ENCODE measurements at places on chromosomes 11 and 22.

DNA sequence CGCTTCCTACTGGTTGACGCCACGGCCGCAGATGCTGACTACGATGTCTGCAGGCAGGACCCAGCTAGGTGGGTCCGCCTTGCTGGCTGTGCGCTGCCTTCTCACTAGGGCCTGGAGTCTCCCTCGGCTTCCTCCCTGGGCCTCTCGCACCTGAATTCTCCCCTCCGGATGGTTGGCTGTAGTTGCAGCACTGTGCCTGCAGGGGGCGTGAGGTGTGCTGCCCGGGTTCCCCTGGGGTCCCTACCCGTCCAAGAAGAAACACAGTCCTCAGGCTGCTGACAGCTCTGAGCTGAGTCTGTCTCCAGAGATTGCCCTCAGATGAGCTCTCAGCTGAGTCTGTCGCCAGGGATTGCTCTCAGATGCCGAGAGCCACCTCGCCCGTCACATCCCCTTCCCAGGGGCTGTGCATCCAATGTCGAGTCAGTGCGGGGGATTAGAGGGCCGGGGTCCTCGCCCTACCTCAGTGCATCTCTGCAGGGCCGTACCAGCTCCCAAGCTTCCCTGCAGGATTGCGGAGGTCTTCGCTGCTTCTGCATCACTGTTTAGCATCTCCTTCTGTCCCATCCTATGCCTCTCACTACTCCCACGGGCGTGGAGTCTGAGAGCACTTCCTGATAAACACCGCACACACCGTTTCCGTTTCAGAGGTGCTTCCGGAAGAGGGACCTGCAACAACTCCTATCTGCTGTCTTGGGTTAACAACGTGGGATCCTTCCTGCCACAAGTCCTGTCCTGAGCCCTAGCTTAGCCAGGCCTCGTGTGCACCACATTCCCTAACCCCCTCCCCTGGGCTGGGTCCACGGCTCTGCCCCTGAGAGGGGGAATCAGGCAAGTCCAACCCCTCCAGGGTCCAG lies 196.9 kb downstream of the CSNK2A3 start:
- peak; percentile 90 for DNase-seq

DNA sequence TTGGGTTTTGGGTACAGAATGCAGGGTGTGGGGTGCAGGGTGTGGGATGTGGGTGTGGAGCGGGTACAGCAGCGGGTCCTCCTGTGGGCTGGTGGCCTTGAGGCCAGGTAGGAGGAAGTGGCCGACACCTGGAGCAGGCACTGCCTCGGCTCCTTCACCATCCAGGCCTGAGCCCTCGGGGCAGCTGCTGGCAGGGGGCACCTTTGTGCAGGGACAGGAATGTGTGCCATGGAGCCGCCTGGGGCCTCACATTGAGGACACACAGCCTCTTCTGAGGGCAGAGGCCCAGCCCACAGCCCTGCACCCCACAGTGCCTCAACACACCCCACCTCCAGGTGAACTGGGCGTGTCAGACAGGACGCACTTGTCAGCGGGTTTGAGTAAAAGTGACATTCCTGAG lies 984.0 kb downstream of the BRD1 start:
- DNase-seq, result no peak

GRCh38 chr11:115632061-115632460 lies 127.8 kb upstream of the CADM1 start:
- DNase-seq, result no peak

GRCh38 chr11:73262851-73263495 lies 9.2 kb upstream of the P2RY6 start:
- peak; percentile 14 for DNase-seq

DNA sequence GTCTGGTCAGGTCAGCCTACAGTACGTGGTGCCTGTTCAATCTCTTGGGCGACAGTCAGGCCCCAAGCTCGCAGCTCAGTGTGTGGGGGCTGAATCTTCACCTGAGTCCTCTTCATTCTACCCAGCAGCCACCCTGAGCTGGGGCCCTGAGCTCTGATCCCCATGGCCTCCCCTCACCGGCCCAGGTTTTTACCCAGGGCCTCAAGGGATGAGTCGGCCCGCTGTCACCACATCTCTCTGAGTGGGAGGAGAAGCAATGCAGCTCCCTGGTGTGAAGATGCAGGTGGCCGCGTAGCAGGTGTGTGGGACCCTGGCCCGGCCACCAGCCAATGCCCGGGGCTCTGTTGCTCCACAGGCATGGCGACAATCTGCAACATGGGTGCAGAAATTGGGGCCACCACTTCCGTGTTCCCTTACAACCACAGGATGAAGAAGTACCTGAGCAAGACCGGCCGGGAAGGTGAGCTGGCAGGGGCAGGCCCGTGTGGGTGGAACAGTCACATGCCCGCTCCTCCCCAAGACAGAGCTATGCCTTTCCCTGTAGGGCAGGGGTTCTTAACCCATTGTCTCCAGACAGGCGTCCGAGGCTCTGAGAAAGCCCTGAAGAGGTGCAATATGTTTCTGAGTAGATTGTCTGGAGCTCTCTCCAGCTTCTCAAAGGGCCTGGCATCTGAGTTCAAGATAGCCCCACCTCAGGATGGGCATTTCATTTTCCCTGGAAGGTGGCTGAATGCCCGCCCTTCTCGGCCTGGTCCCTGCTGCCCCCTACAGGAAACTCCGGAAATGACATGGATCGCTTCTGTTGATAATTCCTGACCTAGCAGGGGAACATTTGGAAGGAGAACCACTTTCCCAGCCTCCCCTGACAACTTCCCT lies 26.9 kb downstream of the POLR3H start:
- peak; percentile 64 for DNase-seq

- DNase-seq, result peak; percentile 31
Observed at GRCh38 chr22:26711205-26711963, 54.0 kb downstream of the MIAT start.

DNA sequence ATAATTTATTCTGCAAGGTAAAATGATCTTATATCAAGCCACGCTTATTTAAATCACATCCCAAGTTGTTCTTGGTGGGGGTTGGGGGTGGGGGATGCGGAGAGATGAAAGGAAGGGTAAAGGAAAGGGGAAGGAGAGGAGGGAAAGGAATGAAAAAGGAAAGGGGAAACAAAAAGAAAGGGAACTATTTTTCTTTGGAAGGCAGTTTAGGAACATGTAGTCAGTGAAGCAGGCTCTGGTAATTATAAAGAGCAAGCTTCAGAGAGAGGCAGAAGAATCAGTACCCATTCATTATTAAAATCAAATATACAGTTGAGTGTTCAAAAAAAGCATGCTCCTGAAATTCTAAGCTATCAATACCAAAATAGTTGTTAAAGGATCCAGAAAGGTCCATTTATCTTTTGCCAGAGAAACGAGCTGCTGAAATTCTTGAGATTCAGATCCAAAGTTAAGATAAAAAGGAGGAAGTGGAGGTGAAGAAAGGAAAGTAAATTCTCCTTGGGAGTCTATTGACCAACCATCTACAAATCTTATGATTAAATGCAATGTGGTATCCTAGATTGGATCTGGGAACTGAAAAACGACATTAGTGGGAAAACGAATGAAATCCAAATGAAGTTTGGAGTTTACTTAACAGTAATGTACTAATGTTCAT lies 107.4 kb downstream of the SGSM3 start:
- DNase-seq, result no peak

GRCh38 chr11:115645631-115646317 lies 141.6 kb upstream of the CADM1 start:
- DNase-seq, result peak; percentile 88

- no peak for DNase-seq
Observed at GRCh38 chr11:134606251-134606650, 194.2 kb upstream of the B3GAT1 start.

DNA sequence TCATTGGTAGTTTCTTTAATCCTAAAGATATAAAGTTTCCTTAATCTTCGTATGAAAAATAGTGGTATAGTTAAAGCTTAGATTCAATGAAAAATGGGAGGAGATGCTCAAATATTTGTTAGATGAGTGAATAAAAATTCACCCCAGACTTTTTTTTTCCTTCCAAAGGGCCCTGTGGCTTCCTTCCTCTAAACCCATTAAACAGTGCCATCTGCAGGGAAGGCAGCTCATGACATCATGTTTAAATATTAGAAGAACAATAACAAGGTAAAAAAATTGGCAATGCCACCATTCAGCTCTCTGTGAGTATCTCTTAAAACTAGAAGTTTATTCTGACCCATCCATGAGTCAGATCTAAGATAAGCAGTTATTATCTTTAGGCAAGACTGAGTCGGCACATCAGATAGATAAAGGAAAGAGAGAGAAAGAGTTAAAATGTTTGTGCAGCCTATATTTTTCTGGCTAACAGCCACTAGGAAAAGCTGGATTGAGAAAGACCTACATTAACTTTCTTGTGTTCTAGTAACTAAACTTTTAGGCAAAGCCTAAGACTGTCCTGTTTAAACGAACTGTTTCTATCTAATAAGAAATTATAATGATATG lies 19.1 kb upstream of the OOSP1 start:
- no peak for DNase-seq

DNA sequence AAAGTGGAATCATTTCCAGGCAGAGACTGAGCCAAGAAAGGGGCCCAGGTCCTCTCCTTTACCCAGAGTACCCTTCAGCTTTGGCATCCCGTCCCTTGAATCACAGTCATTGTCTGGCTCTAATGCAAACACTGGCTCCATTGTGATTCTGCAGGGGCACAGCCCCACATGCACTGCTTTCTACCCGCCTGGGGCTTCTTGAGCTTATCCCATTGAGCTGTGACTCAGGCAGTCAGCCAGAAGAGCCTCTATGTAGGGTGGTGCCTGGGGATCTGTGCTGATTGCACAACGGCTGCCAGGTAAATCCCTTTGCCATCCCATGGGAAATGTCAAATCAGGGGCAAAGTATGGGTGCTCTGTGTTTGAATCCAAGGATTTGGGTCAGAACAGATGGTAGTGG lies 88.9 kb downstream of the RASSF10 start:
- DNase-seq, result peak; percentile 46

DNA sequence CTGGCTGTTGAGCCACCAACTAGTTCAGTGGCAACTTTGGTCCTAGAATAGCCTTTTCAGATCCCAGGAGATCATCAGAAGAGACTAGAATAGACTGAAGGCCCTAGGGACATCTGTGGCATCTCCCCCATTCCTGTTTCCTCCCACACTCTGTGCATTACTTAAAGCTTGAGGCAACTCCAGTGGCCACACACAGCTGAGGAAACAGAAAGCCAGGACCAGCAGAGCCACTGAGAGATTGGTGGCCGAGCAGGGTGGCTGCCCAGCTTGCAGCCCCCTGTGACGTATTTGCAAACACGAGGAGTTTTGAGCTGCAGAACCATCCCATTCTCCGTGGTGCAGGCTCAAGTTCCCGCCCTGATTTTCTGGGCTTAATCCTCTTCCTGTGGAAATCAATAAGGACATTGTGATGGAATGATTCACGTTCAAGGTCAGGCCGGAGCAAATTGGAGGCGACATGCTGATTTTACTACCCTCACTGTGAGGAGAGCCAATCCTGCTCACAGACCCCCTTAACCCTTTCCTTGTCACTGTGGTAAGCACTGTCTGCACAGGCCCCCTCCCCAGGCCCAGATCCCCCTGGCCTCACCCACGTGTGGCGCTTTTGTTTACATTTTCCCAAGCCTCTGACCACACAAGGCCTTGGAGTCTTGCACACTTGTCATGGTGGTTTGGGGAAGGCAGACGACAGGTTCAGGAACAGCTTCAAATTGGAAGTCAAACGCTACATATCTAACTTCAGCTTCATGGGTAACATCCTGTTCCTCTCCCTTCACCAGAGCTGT lies 69.1 kb upstream of the MYOD1 start:
- no peak for DNase-seq

GRCh38 chr11:59765068-59765735 lies 10.0 kb downstream of the STX3 start:
- no peak for DNase-seq

GRCh38 chr11:45449036-45449601 lies 163.0 kb upstream of the SYT13 start:
- DNase-seq, result no peak

- DNase-seq, result no peak
Observed at GRCh38 chr11:100777736-100778135, 90.6 kb downstream of the ARHGAP42 start.

DNA sequence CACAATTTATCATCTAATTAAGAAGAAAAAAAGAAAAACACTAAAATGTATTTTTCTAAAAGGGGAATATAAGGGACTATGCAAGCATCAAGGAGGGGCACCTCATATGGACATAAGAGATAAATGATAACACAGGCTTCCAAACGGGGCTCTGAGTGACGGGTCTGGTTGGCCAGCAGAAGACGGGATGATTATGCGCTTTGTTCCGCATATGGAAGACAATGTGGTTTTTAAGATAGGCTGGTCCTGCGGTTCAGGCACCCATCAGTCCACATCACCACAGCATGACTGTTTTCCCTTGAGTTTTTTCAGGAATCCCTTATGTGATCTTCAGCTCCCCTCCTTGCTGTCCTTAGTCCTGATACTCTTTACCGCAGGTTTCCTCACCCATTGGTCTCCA lies 404.6 kb downstream of the OPCML start:
- DNase-seq, result no peak

DNA sequence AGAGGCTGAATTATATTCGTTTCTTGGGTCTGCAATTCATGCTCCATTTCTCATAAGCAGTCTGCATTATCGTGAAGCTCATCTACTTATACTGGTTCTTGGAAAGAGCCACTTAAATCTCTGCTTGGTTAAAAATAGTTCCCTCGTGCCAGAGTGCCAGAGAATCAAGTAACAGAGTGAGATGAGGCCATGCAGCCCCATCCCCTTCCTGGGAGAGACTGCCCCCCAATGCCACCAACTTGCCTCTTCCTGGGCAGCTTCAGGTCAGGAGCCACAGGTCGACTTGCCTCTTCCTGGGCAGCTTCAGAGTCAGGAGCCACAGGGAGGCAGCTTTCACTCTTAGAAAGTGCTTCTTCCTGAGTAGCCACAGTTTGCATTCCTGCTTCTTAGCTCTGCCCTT lies 223.9 kb upstream of the ZBED5 start:
- DNase-seq, result peak; percentile 54

- DNase-seq, result no peak
Observed at GRCh38 chr22:30979932-30980331, 10.9 kb downstream of the TUG1 start.

DNA sequence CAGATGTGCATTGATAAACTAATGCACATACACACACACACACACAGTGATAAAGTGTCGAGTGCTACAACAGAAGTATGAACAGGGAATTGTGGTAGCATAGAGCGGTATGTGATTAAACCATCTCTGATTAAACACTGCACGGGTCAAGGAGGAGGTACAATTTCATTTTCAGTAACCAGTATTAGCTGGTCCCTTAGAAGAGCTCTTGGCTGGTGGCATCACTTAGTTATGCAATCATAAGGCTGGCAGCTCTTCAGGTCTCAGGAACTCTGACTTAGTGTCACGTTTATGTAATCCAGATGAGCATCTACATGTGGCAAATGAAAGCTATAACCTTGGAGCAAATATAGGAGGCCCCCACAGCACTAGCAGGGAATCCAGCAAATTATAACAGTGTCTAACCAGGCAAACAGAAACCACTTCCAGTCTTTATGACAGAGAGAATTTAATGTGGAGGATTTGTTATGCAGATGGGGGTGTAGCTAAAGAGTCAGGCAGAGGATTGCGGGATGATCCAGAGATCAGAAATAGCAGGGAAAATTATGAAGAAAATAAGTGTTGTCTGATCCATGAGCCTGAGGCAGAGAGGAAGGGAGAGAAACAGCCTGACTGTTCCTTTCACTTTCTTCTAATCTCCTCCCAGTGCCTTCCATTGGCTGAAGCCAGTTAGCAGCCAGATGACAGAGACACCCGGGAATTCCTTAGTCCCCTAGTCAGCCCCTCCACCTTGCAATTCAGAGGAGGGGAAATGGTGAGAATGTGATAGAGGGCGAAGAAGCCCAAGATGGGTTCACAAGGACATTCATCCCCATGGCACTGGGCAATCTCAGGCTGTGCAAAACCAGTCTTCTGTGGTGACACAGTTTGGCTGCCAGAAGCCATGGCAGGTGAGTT lies 533.1 kb upstream of the TENM4 start:
- peak; percentile 60 for DNase-seq
